ENCODE measurements at places on chromosomes 7 and 10.

DNA sequence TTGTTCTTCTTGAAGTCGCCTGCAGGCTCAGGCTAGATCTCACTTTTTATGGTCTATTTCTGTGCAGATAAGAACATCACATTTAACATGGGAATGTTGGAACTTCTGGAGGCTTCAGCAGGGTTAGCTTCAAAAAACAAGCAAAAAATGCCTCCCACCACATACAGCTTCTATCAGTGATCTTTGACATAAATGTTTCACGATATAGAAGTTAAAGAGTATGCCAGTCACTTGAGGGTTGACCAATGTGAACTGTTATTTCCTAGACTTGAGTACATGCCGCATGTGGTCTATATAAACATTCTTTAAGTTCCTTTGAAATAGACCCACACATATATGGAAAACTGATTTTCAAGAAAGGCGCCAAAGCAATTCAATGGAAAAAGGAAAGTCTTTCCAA is 219.2 kb upstream of the KLF14 start:
- no peak for DNase-seq

DNA sequence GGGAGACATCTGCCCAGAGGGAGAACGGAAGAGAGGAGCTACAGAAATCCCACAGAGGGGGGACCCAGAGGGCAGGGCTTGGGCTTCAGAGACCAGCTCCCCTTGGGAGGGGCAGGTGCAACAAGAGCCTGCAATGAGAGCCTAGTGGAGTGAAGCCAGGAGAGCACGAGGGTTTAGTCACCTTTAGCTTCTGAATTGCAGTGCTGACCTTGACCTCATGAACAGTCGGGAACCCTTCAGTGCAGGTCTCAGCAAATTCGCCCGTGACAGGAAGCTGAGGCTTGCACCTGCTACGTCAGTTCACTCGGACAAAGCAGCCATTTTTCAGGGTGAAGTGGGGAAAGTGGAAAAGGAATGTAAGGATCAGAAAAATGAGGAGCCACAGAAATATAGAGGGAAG is 306.8 kb upstream of the CDC14C start:
- no peak for DNase-seq

DNA sequence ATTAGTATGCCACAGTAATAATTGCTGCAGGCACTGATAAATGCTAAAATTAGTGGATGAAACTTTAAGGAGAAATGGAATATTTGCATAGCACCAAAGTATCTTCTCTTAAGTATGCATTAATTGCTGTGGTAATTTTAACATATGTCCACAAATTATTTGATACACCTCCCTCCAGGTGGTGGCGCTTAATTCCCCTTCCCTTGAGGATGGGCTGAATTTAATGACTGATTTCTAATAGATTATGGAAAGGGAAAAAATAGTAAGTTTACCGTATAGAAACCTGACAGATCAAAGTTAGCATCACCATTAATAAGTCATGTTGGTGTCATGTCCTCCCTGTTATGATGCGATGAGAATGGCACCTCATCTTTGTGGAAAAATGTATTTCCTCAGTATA is 519.2 kb downstream of the TFEC start:
- no peak for DNase-seq

DNA sequence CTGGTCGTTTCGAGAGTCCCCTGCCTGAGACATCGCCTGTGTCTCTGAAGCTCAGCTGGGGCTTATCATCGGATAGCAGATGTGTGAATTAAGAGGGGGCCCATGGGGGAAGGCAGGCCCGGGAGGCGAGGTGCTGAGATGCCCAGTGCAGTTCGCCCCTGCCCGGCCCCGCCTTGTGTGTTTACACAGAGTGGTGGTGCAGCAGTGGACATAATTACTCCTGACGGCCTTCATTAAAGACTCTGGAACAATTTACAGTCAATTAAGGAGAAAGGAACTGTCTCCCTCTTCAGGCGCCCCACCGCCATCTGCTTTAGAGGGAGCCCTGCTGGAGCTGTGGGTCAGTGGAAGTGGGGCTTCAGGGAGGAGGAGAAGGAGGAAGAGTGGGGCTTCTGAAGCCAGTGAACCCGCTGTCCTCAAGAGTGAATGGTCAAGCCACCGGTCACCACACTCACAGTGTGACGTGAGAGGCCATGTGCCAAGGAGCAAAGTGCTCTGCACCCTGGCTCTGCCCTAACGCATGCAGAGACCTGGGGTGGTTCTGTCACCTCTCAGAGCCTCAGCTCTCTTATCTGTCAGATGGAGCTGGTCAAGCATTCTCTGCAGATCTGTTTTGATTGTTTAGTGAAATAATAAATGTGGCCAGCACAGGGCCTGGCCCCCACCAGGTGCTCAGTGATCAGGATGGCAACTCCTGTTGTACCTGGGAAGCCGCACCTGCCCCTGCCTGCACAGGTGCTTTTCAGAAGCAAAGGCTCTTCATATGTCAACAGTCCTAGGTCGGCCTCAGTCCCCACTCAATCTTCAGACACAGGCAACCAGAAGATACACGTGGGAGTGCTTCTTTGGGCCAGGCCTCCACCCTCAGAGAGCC is 65.6 kb downstream of the CDH23 start:
- no peak for DNase-seq

- no peak for DNase-seq
These were observed 441.8 kb downstream of the RPS24 start for GRCh38 chr10:78475437-78475836.

GRCh38 chr7:120273476-120273975 is 551 bp downstream of the KCND2 start:
- DNase-seq = peak; percentile 30

GRCh38 chr7:8380130-8380529 is 53.3 kb upstream of the NXPH1 start:
- DNase-seq = no peak

DNA sequence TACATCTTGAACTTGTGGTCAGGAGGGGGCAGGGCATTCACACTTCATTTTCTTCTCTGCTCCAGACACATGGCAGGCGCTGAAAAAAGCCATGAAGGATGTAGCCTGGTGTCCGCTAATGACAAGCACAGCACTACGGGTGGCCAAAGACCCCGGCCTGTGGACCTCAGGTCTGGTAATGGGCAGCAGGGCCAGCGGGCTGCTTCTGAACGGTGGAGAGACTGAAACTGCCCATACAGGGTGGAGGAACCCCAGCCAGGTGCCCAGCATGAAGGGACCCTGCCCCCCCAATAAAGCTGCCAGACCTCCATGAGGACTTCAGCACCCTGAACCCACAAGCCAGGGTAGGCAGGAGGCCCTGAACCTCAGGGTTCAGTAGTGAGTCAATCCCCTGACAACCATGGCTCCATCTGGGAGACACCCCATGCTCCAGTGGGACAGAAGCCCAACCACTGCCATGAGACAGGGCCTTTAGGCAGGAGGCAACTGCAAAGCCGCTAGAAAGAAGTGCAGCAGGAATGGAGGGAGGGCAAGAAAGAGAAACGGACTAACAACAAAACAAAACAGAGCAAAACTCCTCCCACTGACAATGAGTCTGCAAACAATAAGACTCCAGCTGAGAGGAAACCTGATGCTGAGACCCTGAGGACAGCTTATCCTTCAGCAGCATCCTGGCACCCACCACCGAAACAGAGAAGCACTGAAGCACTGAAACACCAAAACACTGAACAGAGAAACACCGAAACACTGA is 140.2 kb upstream of the PPP2R2D start:
- DNase-seq = no peak

- no peak for DNase-seq
These were observed 91.7 kb upstream of the FRMD4A start for GRCh38 chr10:14422431-14422830.

GRCh38 chr10:117619707-117620405 is 77.3 kb downstream of the EMX2 start:
- DNase-seq = no peak

DNA sequence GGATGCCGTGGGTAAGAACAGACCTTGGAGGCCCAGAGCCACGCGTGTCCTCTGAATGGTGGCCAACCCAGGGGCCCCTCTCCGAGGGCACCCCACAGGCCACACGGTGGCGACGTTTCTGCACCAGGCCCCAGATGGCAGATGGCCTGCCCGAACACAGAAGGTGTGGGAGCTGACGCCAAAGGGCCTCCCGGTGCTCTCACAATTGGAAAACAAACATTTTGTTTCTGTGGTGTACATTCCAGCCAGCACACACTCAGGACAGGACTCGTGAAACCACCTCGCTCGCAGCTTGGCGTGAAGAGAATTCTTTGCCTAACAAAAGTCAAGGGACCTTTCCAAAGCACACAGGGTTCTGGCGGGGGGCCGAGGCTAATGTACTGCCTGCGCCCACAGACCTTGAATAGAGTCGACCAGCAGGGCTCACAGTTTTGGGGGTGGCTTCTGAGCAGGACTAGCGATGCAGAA is 112.1 kb downstream of the FAM53B start:
- no peak for DNase-seq

DNA sequence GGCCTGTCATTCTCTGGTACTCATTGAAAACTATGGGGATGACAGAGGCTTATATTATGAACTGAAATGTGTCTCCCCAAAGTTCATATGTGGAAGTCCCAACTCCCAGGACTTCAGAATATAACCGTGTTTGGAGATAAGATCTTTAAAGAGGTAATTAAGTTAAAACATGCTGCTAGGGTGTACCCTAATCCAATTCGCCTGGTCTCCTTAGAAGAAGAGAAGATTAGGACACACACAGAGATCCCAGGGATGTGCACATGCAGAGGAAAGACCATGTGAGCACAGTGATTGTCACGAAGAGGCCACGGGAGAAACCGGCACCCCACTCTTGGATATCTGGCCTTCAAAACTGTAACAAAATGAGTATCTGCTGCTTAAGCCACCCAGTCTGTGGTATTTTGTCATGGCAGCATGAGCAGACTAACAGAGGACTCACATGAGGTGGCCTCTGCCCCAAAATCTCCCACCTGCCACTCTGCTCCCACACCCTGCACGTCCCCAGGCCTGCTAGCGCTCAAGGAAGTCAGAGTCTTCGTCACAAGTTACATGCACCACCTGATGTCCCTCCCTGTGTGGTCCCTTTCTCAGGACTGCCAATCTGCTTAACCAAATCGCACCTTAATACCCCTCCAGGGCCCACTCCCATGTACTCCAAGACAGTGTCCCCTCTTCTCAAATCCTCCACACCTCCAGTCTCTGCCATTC is 26.8 kb downstream of the PLAC9 start:
- no peak for DNase-seq

DNA sequence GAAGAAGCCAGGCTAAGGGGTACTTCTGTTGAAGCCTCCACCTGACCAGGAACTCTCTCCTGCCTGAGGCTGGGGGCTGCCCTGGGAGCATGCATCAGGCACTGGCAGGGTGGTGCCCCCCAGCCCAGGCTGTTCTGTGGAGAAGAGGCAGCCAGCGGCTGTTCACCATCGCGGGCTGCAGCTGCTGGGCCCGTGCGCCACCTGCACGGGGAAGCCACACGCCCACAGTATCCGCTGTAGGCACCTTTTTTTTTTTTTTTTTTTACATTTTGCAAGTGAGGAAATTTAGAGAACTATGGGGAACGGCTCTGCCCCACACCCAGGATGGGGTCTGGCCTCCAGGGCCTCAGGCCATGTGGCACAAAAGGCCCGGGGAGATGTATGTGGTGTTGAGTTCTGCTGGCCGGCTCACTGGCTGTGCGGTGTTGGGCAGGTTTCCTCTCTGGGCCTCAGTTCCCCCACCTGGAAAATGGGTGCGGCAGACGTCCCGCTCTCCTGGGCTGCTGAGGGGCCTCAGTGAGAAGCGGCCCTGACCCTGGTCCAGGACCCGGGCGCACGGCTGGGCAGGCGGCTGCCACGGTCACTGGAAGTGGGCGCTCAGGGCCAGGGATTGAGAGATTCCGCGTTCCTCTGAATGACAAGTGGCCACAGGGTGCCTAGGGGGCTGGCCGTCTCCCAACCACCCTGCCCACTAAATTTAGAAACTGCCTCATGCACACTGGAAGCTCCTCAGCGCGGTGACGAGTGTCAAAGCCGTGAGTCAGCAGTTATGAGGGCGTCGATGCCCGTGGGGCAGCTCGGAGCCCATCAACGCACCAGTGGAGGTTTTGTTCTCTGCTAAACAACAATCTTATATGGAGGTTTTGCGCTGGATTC is 8.8 kb upstream of the INTS1 start:
- peak; percentile 74 for DNase-seq

DNA sequence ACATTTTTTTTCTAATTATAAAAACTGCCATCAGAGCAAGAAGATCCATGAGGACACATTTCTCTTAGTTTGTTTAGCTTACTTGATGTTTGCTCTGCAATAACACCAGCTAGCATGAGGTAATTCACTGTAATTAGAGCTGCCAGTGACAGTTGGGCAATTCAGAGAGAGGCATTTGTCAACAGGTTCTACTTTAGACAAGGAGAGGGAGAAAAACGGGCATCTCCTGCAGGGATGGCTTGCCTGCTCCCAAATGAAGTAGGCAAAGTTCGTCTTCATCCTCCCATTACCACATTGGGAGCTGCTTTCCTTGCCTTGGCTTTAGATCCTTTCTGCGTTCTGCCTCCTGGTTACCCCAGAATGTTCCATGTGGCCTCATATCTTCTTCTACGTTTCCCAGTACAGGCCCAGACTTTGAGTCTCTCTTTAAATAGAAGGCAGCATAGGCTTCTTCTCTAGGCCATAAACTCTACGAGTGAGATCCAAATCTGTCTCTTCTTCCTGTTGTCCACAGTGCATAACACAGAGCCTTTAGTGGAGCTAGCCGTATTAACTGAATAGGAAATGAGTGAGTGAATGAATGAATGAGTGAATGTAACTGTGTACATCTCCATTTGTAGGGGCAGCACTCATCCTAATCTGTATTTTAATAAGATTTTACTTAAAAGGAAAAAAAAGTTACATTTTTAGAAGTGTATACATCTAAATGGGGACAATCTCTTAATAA is 21.2 kb downstream of the ASB15 start:
- peak; percentile 68 for DNase-seq

DNA sequence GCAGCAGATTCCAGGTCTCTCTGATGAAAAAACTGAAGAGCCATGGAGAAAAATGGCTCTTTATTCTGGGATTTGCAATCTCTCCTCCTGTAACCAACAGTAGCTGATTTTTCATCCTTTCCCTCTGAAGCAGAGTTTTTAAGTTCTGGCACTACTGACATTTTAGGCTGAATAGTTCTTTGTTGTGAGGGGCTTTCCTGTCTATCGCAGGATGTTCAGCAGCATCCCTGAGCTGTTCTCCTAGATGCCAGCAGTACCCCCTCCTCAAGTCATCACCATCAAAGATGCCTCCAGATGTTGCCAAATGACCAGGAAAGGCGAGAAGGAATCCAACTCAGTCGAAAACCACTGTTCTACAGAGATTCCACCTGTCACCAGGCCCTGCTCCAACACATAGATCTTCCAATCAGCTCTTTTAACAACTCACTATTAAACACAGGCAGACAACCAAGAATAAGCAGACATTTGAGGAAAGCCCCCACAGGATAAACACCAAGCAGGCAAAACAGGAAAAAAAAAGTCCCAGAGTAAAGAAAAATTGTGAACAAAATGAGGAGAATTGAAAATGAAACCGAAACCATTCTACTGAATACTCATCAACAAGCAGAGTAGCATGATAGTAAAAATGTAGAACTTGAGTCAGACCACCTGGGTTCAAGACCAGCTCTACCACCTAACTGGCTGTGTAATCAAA is 124.8 kb downstream of the MPP7 start:
- peak; percentile 52 for DNase-seq

DNA sequence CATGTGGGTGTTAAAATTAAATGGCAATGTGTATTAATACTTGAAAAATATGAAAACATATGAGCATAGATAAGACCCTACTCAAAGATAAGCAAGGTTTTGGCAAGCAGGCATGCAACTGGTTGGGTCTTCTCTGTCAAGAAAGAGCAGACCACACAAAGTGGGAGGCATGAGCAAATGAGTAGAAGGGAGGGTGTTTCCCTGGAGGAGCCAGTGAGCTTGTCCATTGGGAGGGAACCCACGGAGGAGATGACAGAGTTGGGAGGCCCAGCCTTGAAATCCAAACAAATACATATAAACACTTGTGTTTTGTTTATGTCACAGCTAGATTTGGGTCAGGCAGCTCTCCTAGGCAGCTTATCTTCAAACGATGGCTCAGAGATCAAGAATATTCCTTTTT is 134.5 kb upstream of the CXCL12 start:
- no peak for DNase-seq
